ENCODE measurements at places on chromosomes 16 and 17. TPM values are rescaled to one million over a fixed set of nuclear protein-coding genes. Genes with fewer than 3 reads are reported as not detected.

The SLC5A11 gene
- not detected for total RNA-seq

The PRCD gene
- total RNA-seq, result 0.86 TPM

The MYH8 gene
- 0.11 TPM for total RNA-seq

The MT2A gene
- 1,404 TPM for total RNA-seq

- no peak for DNase-seq
These were observed 28.4 kb downstream of the BAIAP2 start for GRCh38 chr17:81063106-81064093.

- no peak for DNase-seq
These were observed 3.6 kb upstream of the HIC1 start for GRCh38 chr17:2051061-2051932.

DNA sequence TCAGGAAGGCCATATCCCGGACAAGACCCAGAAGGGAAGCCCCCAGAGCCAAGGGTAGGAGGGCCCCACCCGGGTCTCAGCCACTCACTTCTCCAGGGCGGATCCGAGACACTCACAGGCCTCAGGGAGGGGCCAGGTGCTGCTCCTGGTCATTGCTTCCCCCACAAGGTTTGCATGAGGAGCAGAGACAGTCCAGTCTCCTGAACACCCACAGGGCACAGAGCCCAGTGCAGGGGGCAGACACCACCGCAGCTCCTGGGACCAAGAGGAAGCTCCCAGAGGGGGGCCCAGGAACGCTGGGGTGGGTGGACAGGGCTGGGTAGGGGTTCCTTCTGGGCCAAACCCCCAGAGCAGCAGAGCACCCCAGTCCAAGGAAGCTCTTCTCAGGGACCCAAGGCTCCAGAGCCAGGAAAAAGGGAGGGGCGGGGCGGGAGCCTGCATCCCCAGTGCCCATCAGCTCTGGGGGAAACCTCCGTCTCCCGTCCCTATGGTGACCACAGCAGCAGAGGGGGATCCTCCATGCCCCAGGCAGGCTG lies 709 bp upstream of the MRPL28 start:
- no peak for DNase-seq

- no peak for DNase-seq
These were observed 6.2 kb downstream of the CHAD start for GRCh38 chr17:50462446-50462845.

DNA sequence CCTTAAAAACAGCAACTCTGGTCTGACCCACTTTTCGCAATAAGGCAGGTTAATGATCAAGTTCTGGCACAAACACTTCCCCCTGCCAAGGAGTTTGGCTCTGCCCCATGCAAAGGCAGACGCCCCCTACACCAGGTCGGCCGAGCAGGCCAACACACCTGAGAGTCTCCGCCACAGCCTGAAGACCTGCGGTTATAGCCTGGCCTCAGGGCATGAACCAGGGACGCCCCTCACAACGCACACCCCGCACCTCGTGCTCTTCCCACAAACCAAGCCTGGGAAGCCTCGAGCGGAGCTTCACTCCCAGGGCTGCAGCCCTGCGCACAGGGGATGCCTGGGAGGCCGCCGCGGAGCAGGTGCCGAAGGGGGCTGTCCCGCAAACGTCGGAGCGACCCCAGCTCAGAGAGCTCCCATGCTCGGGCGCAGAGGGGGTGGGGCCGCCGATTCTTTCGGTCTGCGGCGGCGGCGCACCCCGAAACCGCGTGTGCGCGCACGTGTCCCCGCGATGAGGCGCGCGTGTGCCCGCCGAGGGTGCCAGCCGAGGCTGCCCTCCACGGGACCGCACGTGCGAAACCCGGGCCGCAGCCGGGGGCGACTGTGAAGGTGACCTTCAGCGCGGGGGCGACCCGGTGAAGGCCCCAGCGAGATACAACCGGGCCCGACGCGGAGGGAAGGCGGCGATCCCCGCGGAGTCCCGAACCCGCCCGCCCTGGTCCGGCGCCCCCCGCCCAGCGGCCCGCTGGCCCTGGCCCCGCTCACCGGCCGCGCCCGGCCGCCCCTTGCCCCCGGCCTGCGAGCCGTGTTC lies 559 bp downstream of the CLUH start:
- no peak for DNase-seq

DNA sequence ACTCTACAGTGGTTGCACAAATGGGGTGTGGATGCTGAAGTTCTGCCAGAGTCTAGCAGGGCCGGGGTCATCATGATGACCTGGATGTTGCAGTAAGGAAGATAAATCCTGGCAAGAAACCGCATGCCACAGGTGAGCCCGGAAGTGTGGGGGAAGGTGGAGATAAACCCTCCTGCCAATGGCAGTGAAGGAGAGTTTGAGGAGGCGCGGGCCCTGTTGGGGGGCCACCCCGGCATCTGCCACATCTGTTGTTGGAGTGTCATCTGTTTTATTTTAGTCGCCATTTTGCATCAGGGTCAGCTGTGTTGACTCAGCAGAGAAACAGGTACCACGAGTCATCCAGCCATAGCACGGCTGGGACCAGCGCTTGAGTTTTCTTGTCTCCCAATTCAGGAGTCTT lies 173.8 kb upstream of the CHMP6 start:
- peak; percentile 61 for DNase-seq

DNA sequence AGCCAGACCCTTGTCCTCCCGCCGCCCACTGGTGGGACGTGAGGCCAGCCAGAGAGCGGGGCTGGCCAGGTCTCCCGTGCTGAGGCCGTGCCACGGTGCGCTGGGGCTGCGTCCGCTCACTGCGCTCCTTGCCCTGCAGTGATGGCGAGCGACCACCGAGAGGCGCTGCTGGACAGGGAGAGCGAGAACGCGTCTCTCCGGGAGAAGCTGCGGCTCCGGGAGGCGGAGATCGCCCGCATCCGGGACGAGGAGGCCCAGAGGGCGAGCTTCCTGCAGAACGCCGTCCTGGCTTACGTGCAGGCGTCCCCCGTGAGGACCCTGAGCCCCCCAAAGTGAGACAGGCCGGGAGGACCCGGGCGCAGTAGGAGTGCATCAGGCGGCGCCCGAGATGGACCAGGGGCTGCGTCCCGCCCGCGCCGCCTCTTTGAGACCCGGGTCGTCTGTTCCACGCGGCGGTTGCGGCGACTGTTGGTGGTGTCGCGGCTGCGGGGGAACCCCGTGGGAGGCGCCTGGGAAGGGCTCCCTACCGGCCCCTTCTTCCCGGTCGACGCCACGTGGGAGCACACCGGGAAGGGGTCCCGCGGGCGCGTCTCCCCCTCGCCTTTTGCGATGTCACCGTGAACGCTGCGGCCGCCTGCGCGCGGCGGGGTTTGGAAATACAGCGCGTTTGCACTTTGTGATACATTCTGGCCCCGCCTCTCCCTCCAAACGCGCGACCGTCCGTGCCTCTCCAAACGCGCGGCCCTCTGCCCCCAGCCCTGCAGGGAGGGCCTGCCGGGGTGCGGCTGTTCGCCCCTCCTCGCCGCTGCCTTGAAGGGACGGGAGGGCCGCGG lies 792 bp upstream of the RAC3 start:
- peak; percentile 51 for DNase-seq

GRCh38 chr17:32100971-32101631 lies 41.2 kb upstream of the RHOT1 start:
- DNase-seq, result no peak

- no peak for DNase-seq
These were observed 3.1 kb downstream of the TMEM231 start for GRCh38 chr16:75552951-75553350.

Data from LHCN-M2 (cell line).